ENCODE measurements at places on chromosomes 7 and 10.

DNA sequence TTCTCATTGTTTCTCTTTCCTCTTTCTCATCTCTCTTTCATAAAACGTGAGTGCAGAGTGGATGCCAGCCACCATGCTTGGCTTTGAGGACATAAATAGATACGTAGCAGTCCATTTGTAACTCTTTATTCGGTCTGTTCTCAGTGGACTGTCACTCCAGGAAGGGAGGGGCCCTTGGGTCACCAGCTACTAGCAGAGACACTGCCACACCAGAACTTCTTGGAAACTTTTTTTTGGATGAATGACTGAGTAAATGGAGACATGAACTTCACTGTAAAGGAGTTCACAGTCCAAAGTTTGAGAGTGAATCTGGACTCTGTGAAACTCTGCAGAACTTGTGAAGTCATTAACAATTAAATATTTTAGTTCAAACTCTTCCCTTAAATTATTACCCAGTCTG is 20.2 kb downstream of the CHN2 start:
- no peaks in the 10 kb centered on the region for H3K36me3 ChIP-seq
- no peak for DNase-seq
- H3K27me3 ChIP-seq = no peaks in the 10 kb centered on the region
- H3K27ac ChIP-seq = no peak overlapping the region
- H3K4me1 ChIP-seq = no peaks in the 10 kb centered on the region
- no peak overlapping the region for H3K4me3 ChIP-seq

GRCh38 chr10:101903827-101904550 is 60.4 kb upstream of the KCNIP2 start:
- H3K4me1 ChIP-seq = peaks cover 5% of the 10 kb centered on the region
- no peaks in the 10 kb centered on the region for H3K27me3 ChIP-seq
- no peak overlapping the region for H3K4me3 ChIP-seq

GRCh38 chr7:139731802-139732470 is 45.9 kb downstream of the HIPK2 start:
- peaks cover 52% of the 10 kb centered on the region for H3K4me1 ChIP-seq
- H3K4me3 ChIP-seq = no peak overlapping the region
- no peaks in the 10 kb centered on the region for H3K27me3 ChIP-seq

DNA sequence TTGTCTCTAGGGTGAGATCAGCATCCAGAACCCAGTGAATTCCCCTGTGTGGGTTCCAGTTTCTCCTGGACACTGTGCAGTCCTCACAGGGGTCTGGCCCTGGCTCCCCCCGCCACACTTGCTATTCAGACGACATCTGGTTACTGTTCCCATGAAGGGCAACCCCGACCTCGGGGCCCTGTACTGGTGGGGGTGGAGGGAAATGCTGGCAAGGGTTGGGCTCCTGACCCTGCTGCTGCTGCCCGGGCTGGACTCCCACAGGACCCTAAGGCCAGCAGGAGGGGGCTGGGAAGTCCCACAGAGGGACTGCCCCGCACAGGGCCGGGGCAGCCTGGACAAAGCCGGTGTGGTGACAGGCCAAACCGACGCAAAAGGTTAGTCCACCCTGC is 768 bp upstream of the CPA1 start:
- H3K27ac ChIP-seq = no peak overlapping the region
- H3K27me3 ChIP-seq = no peaks in the 10 kb centered on the region
- no peak for DNase-seq
- no peaks in the 10 kb centered on the region for H3K36me3 ChIP-seq

- no peaks in the 10 kb centered on the region for H3K36me3 ChIP-seq
- no peak overlapping the region for H3K4me3 ChIP-seq
- no peak for DNase-seq
- H3K4me1 ChIP-seq = peaks cover 8% of the 10 kb centered on the region
- no peaks in the 10 kb centered on the region for H3K27me3 ChIP-seq
These were observed 142.2 kb upstream of the CDCA7L start for GRCh38 chr7:22087861-22088260.

DNA sequence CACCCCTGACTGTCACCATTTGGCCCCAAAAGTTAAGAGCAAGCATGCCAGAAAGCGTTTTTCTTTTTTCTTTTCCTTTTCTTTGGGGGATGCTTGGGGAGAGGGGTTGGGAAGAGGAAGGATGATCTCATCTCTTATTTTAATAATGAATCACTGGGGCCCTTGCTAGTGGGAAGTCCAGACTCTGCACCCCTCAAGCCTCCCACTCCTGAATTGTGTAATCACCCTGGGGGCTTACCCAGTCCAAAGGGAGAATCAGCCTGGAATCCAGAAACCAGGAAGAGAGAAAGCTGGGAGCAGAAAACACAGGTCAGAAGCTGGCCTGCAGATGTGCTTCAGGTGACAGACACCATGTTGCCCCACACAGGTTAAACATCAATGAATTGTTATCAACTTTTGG is 14.7 kb upstream of the HABP2 start:
- no peak for DNase-seq
- no peak overlapping the region for H3K4me3 ChIP-seq
- H3K4me1 ChIP-seq = no peaks in the 10 kb centered on the region
- no peaks in the 10 kb centered on the region for H3K27me3 ChIP-seq
- H3K27ac ChIP-seq = no peak overlapping the region

- no peak overlapping the region for H3K4me3 ChIP-seq
- no peaks in the 10 kb centered on the region for H3K27me3 ChIP-seq
- H3K27ac ChIP-seq = no peak overlapping the region
- H3K4me1 ChIP-seq = no peaks in the 10 kb centered on the region
These were observed 41.4 kb upstream of the SLC26A5 start for GRCh38 chr7:103487419-103487818.

- peaks cover 3% of the 10 kb centered on the region for H3K4me1 ChIP-seq
- H3K27me3 ChIP-seq = no peaks in the 10 kb centered on the region
- no peak overlapping the region for H3K27ac ChIP-seq
- H3K36me3 ChIP-seq = no peaks in the 10 kb centered on the region
- no peak for DNase-seq
These were observed 41.1 kb upstream of the RBM33 start for GRCh38 chr7:155603205-155603857.

- no peaks in the 10 kb centered on the region for H3K27me3 ChIP-seq
- H3K4me1 ChIP-seq = peaks cover 8% of the 10 kb centered on the region
- H3K36me3 ChIP-seq = no peaks in the 10 kb centered on the region
- peak overlapping the region; percentile 28 for H3K27ac ChIP-seq
- H3K4me3 ChIP-seq = peak overlapping the region; percentile 12
These were observed 19.4 kb upstream of the ARHGAP12 start for GRCh38 chr10:31948021-31948420.

GRCh38 chr7:18566829-18567228 is 71.3 kb downstream of the HDAC9 start:
- no peaks in the 10 kb centered on the region for H3K4me1 ChIP-seq
- H3K27me3 ChIP-seq = no peaks in the 10 kb centered on the region
- DNase-seq = no peak
- H3K27ac ChIP-seq = no peak overlapping the region

GRCh38 chr10:48400129-48400849 is 93.8 kb downstream of the MAPK8 start:
- DNase-seq = no peak
- no peaks in the 10 kb centered on the region for H3K27me3 ChIP-seq
- no peak overlapping the region for H3K27ac ChIP-seq
- H3K4me3 ChIP-seq = no peak overlapping the region
- no peaks in the 10 kb centered on the region for H3K36me3 ChIP-seq

Data from upper lobe of right lung (tissue), 1 donor.